ENCODE measurements at places on chromosomes 12 and 14.

- DNase-seq = no peak
Observed at GRCh38 chr14:100223332-100224201, 15.4 kb upstream of the YY1 start.

- no peak for DNase-seq
Observed at GRCh38 chr14:93017898-93018297, 94.9 kb downstream of the CHGA start.

DNA sequence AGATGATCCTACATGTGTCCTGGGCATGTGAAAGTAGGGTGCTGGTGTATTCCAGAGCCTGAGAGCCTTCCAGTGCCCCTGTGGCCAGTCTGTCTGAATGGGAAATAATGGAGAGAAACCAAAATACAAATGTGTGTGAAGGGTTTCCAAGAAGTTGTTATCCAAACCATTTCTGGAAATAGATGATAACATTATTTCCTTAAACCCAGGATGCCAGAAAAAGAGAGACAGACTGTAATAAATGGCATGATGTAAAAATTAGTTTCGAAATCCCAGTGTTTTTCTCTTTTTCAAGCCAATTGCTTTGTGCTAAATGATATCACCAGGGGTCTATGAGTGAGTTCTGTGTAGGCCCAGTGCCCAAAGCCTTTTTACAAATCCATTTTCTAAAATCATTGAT is 175.3 kb downstream of the PHLDA1 start:
- DNase-seq = no peak

DNA sequence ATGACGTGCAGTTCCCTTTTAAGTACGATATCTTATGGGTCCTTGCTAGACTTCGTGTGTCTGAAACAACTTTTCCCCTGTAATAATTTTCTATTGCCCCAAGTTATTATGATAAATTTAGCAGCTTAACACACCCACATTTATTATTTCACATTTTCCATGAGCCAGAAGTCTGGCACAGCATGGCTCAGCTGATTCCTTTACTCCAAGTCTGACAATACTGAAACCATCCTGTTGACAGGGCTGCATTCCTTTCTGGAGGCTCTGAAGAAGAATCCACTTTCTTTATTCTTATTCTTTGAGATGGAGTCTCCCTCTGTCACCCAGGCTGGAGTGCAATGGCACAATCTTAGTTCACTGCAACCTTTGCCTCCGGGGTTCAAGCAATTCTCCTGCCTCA is 80.9 kb downstream of the DENND5B start:
- no peak for DNase-seq

DNA sequence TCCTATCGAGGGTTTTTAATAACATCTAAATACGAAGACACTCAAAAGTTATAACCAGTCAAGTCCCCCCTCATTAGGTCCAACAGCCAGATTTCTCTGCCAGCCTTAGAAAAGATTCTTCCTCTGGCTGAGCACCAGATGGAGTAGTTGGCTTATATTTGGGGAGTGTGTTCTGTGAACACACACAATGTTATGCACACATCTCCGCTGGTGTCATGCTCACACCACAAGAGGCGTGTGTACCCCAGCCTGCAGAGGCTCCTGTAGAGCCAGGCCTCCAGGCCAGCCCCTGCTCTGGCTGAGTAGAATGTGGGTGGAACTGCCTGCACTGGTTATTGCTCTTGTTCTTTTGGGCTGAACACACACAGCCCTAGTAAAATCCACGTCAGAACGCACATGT is 64.0 kb downstream of the PIWIL1 start:
- DNase-seq = no peak

GRCh38 chr14:98198385-98198784 is 1073.6 kb downstream of the BCL11B start:
- no peak for DNase-seq

GRCh38 chr14:101072531-101072930 is 169.0 kb upstream of the RTL1 start:
- DNase-seq = no peak

DNA sequence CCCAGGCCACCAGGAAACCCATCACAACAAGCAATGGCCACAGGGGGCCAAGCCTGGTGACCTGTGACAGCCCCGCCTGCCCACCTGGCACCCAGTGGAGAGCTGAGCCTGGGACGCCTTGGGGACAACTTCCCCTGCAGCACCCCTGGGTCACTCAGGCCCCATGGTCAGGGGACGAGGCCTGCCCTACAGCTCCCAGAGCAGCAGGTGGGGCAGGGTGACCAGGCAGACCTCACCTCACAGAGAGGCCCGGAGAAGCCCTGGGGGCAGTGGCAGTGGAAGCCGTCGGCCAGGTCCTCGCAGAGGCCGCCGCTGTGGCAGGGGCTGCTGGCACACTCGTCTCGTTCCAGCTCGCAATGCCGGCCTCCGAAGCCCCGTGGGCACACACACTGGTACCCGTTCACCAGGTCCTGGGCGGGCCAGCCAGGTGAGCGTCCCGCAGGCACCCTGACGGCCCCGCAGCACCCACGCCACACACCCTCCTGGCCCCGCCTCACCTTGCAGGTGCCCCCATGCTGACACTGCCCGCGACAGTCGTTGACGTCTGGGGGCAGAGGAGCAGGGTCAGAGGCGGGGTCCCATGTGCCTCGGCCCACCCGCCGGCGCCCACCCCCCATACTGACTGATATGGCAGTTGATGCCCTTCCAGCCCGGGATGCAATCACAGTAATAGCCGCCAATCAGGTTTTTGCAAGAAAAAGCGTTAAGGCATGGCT is 18.1 kb downstream of the JAG2 start:
- no peak for DNase-seq

GRCh38 chr12:111728795-111729194 is 37.9 kb upstream of the ALDH2 start:
- DNase-seq = no peak

- no peak for DNase-seq
Observed at GRCh38 chr12:124389138-124389724, 94.3 kb downstream of the RFLNA start.

GRCh38 chr12:15469356-15469755 is 147.0 kb downstream of the PTPRO start:
- no peak for DNase-seq

GRCh38 chr12:20411345-20411744 is 43.0 kb downstream of the PDE3A start:
- no peak for DNase-seq

GRCh38 chr14:92035890-92036289 is 4.0 kb downstream of the TRIP11 start:
- DNase-seq = no peak

DNA sequence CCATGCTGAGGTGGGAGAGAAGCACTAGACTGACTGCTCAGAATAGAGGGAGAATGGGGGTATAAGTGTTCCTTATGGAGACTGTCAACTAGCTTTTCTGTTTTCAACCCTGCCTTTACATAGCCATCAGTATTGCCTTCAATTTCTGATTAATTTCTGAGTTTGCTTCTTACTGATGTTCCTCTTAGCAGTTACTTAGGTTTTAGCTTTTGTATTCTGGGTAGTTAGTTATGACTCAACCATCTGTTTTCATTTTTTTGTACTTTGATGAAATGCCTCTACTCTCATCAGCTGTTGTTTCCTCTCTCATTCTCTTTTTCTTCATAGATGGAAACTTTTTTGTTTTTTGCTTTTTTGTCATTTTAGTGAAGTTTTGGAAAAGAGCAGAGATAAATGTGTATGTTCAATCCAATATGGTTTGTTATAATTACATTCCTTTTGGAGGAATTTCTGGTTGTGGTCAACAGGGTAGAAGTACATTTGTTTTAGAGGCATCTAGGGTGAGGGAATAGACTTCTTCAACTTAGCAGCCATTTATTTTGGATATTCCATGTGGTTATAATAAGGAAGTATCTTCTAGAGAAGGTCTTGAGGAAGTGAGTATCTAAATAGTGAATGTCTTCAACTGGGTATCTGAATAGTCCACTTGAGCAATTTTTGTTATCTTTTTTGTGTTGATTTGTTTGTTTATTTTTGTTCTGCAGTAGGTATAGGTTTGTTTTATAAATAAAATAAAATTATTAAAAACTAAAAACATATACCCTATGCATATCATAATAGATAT is 29.6 kb downstream of the PMCH start:
- no peak for DNase-seq

DNA sequence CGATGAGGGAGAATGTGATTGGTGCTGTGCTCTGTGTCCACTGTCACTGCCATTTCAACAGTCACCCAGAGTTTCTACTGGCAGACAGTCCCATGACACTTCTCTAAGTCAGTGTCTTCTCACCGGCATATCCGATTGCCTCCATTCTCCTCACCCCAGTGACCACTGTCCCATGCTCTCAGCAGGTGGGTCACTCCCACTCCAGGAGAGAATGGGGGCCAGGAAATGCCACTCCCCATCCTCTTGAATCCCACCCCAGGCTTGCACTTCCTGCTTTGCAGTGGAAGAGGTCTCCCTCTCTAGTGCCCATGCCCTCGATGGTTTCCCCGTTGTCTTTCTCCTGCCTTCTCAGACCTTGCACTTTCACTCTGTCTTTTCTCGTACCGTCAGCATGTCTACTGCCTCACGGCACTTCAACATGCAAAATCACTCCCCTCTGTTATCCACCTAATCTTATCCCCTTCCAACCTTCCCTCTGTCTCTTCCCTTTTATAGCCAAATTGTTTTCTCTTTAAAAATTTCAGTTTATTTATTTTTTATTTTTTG is 2.2 kb upstream of the EP400 start:
- DNase-seq = no peak

GRCh38 chr12:132986885-132987225 is 688 bp downstream of the ZNF26 start:
- no peak for DNase-seq

GRCh38 chr12:55065535-55065934 is 45.8 kb downstream of the NEUROD4 start:
- no peak for DNase-seq

DNA sequence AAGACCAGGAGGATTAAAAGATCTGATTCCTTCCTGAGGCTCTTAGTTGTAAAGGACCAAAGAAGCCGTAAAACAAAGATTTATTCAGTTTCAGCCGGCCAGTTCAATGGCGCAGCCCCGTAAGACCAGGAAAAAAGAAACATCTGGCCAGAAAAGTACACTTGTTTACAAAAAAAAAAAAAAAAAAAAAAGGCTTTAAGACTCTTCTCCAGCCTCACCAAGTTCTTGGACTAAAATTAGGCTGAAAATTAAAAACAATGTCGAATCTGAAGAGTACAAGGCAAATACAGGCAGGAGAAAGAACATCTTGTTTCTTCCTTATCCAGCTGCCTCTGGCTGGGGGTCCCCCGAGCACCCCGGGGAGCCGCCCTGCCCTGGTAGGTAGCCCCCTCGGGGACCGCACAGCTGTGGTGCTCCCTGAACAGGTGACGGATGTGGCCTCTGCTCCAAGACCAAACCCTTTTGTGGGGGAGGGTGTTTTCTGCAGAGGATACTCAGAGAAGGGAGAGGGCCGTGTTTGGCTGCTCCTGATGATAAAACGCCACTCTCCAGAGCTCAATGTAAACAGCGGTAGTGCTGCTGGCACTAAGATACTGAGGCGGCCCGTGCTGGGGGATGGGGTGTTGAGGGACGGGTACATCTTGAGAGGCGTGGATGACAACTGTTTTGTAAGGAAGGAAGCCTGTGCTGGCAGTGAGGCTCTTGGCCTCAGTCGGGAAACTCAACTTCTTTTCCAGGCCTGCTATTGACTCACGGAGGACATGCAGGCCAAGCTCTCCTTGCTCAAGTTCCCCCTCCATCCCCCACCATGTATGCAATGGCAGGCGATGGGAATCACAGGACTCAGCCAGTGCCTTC is 201.0 kb upstream of the DIO3 start:
- no peak for DNase-seq

GRCh38 chr12:115998119-115998633 is 279.3 kb downstream of the MED13L start:
- DNase-seq = no peak

- no peak for DNase-seq
Observed at GRCh38 chr12:1099158-1099557, 108.1 kb downstream of the ERC1 start.

DNA sequence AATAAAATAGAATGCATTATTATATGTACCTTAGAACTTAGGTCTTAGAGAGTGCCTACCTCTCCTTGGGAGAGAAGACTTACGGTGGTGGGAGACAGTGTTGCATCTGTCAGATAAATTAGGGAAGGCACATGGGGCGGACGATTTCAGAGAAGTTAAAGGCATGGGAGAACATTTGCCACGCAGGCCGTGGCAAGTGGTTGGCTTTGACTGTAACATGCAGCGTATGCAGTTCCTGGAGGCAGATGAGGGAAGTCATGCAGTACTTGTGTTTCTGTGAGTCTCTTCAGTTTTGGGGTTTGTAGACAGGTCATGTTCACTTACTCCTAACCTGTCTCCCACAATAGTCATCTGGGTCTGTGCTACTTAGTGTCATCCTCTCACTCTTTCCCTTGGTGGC is 43.6 kb downstream of the ETV6 start:
- DNase-seq = no peak

GRCh38 chr12:66397574-66398290 is 95.4 kb downstream of the HELB start:
- DNase-seq = no peak

DNA sequence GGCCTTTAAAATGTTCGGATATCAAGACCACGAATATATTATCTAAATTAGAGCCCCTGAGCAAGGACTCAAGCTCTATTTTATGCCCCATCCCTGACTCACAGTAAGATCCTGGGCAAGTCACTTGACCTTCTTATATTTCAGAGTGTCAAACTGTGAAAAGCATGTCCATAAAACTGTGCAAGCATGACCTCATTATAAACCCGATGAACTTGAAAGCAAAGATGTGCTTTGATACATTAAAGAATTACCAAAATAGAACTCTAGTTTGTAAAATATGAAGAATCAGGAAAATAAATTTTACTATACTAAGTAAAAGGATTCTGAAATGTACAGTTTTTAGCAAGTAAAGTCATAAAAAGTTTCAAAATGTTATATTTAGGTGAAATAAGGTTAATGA is 2.9 kb upstream of the CALM1 start:
- no peak for DNase-seq

DNA sequence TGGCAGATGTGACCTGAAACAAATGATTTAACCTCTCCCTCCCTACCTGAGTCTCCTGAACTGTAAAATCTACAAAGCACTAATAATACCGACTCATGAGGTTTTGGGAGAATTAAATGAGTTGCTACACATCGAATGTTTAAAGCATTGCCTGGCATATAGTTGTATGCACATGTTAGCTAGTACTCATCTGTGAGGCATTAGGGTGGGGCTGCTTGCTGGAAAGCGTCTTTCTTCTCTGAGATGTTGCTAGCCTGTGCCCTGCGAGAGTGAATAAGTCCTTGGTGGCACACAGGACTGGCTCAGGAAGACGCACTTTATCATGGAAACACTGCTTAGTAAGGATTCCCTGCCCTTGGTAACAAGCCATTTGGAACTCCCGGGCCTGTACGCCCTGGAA is 6.1 kb downstream of the RAPGEF3 start:
- DNase-seq = no peak

All from stimulated activated CD4-positive, alpha-beta T cell treated with anti-CD3 and anti-CD28 coated beads, TNF-alpha, amount 100 ng/mL, for 1 hour (primary cell).